Endothelial cell (in vitro differentiated cells): ENCODE measurements at places on chromosomes 12 and 14. TPM values are rescaled to one million over a fixed set of nuclear protein-coding genes. Genes with fewer than 3 reads are reported as not detected.
A peak's percentile ranks its signal among the peaks of the same experiment; 100 is the strongest.

DNA sequence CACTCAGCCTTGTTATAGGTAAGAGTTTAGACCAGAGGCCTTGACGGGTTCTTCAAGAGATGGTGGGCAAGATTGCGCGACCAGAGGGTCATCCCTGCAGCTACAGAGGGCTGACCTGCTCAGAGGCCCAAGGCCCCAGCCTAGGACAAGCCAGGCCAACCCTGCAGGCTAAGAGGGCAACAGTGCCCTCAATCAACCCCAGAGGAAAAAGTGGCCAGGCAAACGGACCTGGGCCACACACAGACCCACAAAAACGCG, 1.3 kb downstream of the SSH1 start:
- peaks cover 16% of the 10 kb centered on the region for H3K27me3 ChIP-seq
- peak overlapping the region; percentile 98 for H3K4me3 ChIP-seq
- no peak for DNase-seq
- H3K4me1 ChIP-seq, result peaks cover 70% of the 10 kb centered on the region
- H3K36me3 ChIP-seq, result peaks cover 35% of the 10 kb centered on the region

DNA sequence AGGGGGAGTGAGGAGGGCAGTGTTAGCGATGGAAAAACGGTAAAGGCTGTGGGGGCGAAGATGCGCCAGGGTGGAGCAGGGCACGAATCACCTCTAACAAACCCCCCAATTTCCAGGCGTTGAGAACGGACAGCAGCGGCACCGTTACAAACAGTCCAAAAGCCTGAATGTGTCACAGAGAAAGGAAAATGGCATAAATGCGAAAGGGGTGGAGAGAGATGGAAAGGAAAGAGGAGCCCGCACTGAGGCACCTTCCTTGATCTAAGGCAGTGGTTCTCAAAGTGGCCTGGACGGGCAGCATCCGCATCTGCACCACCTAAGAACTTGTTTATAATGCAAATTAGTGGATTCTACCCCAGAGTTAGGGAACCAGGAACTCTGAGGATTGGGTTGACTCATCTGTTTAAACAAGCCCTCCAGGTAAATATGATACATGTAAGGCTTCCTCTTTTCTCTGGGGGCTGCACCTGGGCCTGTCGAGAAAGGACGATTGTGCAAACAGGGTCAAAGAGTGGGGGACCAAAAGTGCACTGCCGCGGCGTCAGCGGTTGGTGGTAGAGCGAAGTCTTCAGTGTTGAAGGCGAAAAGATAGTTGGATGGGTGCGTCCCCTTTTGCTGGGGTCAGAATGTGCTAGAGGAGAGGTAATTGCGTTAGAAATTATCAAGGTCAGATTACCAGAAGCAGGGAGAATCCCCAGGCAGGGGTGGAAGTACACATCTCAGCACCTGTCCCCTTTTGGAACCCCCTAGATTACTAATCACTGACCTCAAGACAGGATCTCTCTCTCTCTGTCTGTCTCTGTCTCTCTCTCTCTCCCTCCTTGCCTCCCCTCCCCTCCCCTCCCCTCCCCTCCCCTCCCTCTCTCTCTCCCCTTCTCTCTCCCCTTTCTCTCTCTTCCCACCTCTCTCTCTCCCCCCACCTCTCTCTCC, 1.3 kb upstream of the KCNH5 start:
- no peaks in the 10 kb centered on the region for H3K4me1 ChIP-seq
- no peak for DNase-seq
- peak overlapping the region; percentile 38 for H3K4me3 ChIP-seq
- H3K27ac ChIP-seq, result no peak overlapping the region
- H3K27me3 ChIP-seq, result peaks cover 12% of the 10 kb centered on the region

The ITGA7 gene
- total RNA-seq, result 4.0 TPM

DNA sequence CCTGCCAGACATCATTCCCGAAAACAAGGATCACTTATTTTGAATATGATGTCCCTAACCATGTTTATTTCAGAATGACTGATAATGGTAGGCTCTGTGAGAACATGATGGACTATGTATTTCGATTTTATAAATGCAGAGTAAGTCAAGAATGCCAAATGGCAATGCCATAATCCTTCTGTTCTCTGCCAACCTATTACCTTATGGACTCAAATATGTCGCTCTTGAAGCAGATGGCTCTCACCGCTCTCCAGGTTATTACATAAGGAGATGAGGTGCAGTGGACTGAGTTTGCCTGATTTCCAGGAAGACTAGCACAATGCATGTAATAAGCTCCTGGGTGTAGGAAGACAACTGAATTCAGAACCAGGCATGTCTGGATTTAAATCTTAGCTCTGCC, 227.2 kb downstream of the BTG1 start:
- H3K36me3 ChIP-seq, result no peaks in the 10 kb centered on the region
- peaks cover 1% of the 10 kb centered on the region for H3K27me3 ChIP-seq
- H3K27ac ChIP-seq, result no peak overlapping the region
- no peak for DNase-seq

GRCh38 chr12:70784042-70784668, 136.4 kb downstream of the PTPRR start:
- no peak for DNase-seq
- H3K36me3 ChIP-seq, result no peaks in the 10 kb centered on the region
- H3K27me3 ChIP-seq, result peaks cover 3% of the 10 kb centered on the region
- H3K27ac ChIP-seq, result no peak overlapping the region
- no peaks in the 10 kb centered on the region for H3K4me1 ChIP-seq

The SLC25A47 gene
- not detected for total RNA-seq

The TAS2R8 gene
- total RNA-seq, result 0.44 TPM

GRCh38 chr12:106773286-106774004, 1.0 kb upstream of the RIC8B start:
- H3K4me1 ChIP-seq, result peaks cover 11% of the 10 kb centered on the region
- H3K27me3 ChIP-seq, result peaks cover 17% of the 10 kb centered on the region
- peak overlapping the region; percentile 100 for H3K4me3 ChIP-seq
- no peak for DNase-seq

The DAD1 gene
- 250 TPM for total RNA-seq

The ASIC1 gene
- total RNA-seq, result 1.9 TPM

The GMFB gene
- total RNA-seq, result 86.2 TPM

- no peak overlapping the region for H3K27ac ChIP-seq
- H3K4me3 ChIP-seq, result no peak overlapping the region
- no peaks in the 10 kb centered on the region for H3K4me1 ChIP-seq
- DNase-seq, result no peak
Observed at GRCh38 chr12:116336542-116337065, 59.1 kb upstream of the MED13L start.

The ARL6IP4 gene
- 151 TPM for total RNA-seq

- peaks cover 26% of the 10 kb centered on the region for H3K4me1 ChIP-seq
- no peak for DNase-seq
- H3K4me3 ChIP-seq, result no peak overlapping the region
- peaks cover 9% of the 10 kb centered on the region for H3K27me3 ChIP-seq
Observed at GRCh38 chr12:53073881-53074280, 5.3 kb downstream of the SPRYD3 start.

DNA sequence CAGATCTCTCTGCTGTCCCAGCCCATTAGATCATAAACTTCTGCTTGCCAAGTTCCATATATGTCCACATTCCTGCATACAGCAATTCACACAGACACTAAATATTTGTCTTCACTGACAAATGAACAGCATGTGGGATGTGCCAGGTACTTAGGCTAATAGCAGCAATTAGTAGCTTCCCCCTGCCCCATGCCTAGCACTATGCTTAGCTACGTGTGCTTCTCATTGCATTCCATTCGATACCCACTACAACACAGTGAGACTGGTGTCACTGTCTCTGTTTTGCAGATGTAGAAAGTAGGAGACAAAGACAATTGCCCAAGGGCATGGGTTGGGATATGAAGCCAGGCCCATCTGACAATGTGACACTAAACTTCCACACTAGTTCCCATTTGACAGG, 308.4 kb downstream of the BCL11B start:
- no peaks in the 10 kb centered on the region for H3K4me1 ChIP-seq
- H3K27me3 ChIP-seq, result peaks cover 5% of the 10 kb centered on the region
- H3K27ac ChIP-seq, result no peak overlapping the region
- H3K36me3 ChIP-seq, result no peaks in the 10 kb centered on the region
- H3K4me3 ChIP-seq, result no peak overlapping the region
- no peak for DNase-seq

DNA sequence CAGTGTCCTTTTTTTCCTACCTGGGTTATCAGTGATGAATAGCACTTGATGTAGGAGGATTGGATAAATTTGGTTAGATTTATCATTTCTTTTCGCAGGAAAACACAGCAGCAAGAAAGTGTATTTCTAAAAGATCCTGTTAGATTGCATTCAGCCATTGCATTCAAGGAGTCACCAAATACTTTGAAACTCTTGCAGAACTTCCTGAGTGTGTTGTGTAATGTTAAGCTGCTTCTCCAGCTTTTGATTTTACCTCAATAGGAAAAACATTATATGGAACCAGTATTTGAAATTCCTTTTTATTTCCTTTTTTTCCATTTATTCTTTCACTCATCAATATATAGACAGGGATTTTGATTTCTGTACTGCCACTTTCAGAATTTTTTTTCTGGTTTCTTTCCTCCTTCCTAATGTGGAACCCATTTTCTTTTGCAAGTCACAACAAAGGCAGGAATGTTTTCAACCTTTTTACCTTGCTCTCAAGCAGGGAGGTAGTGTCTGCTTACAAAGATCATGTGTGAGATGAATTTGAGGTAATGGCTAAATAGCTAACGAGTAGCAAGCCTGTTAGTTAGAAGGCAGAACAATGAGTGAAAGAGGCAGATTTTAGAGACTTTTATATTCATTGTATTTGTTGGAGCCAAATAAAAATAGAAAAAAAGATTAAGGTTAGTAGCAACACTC, 56.2 kb downstream of the PPHLN1 start:
- peaks cover 1% of the 10 kb centered on the region for H3K27me3 ChIP-seq
- peak overlapping the region; percentile 78 for H3K27ac ChIP-seq
- H3K4me3 ChIP-seq, result no peak overlapping the region
- H3K36me3 ChIP-seq, result no peaks in the 10 kb centered on the region
- peaks cover 20% of the 10 kb centered on the region for H3K4me1 ChIP-seq
- DNase-seq, result no peak

DNA sequence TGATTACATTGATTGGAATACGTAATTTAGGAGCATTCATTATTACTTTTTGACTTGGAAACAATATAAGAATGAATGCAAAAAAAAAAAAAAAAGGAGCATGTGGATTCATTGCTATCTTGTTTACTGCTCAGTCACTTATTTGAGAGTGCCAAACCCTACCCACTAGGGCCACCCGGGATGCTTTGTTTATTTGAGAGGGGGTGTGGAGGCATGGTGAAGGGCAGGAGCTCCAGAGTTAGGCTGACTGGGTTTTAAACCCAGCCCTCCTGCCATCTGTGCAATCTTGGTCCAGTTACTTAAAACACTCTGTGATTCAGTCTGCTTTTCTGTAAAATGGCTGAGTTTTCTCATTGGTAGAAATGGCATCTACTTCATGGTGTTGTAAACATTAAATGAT, 195.2 kb downstream of the RAD51B start:
- H3K4me3 ChIP-seq, result no peak overlapping the region
- no peak overlapping the region for H3K27ac ChIP-seq
- H3K36me3 ChIP-seq, result no peaks in the 10 kb centered on the region
- no peaks in the 10 kb centered on the region for H3K27me3 ChIP-seq

The GARIN6 gene
- not detected for total RNA-seq

- peak; percentile 52 for DNase-seq
- H3K36me3 ChIP-seq, result peaks cover 9% of the 10 kb centered on the region
- no peak overlapping the region for H3K27ac ChIP-seq
- H3K4me1 ChIP-seq, result no peaks in the 10 kb centered on the region
- H3K4me3 ChIP-seq, result no peak overlapping the region
- H3K27me3 ChIP-seq, result peaks cover 3% of the 10 kb centered on the region
Observed at GRCh38 chr12:6735448-6736191, 11.8 kb downstream of the COPS7A start.

DNA sequence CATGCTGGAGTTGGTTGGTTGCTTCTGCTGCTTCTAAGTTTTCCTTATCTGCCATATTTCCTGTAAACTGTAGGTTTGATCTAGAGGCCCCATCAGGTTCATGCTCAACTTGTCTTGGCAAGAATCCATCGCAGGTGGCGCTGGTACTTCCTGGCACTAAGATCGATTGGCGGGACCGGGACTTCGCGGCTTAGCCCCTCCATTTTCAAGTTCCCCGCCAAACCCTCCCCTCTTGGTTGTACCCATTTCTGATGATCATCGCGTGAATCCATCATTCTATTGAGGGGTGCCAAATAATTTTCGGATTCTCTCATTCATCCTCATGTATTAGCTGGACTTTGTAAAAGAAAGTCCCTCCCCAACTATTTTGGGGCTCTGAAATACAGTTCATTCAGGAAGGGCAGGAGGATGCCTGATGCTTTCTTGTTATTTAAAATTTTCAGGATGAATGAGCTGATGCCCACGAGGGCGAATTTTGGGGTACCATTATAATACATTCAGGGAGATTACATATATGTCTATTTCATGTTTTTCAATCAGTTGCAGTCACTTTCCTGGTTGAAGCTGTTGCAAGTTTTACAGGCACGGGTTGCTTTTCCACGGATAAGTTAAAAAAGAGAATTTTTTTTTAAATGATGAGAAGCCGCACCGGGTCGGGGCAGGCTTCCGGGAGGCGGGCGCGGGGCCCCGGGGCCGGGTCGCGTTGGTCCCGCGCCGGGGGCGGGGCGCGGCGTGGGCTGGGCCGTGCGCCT, 395 bp upstream of the BRI3BP start:
- peaks cover 3% of the 10 kb centered on the region for H3K27me3 ChIP-seq
- H3K27ac ChIP-seq, result peak overlapping the region; percentile 32
- peak overlapping the region; percentile 92 for H3K4me3 ChIP-seq
- DNase-seq, result peak; percentile 81

DNA sequence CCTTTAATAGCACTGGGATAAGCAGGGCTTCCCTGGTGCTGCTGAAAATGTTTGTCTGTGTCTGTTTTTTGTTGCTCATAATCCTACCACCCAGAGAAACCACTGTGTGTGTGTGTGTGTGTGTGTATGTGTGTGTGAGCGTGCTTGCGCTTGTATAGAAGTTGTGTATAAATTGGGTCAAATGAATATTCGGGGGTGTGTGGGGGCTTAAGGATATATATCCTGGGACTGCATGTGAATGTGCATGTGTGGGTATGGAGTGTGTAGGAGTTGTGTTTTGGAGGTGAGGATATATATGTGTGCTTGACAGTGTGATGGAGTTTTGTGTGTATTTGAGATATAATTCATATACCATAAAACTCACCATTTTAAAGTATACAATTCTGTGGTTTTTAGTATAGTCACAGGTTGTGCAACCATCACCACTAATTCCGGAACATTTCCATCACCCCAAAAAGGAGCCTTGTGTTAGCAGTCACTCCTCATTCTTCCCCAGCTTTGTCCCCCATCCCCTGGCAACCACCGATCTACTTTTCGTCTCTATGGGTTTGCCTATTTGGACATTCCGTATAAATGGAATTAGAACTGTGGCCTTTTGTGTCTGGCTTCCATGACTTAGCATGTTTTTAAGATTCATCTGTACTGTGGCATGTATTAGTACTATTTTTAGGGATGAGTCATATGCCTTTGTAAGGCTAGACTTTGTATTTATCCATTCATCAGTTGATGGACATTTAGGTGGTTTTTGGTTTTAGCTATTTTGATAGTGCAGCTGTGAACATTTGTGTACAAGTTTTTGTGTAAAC, 25.6 kb downstream of the TCTN1 start:
- DNase-seq, result no peak
- H3K4me1 ChIP-seq, result peaks cover 16% of the 10 kb centered on the region
- no peak overlapping the region for H3K4me3 ChIP-seq
- H3K27ac ChIP-seq, result no peak overlapping the region
- H3K27me3 ChIP-seq, result no peaks in the 10 kb centered on the region

GRCh38 chr12:25958428-25959070, at the start of gene RASSF8:
Gene RASSF8 (plus strand): TSS chr12:25958682. CDS start chr12:26055344, 96,662 bp downstream.
- peak within 1 kb of the TSS; percentile 91 for H3K27ac ChIP-seq
- peaks cover 4% of the 10 kb centered on the region for H3K27me3 ChIP-seq
- H3K4me3 ChIP-seq, result peak within 1 kb of the TSS; percentile 96
- peak; percentile 79 for DNase-seq
- peaks cover 30% of the 10 kb centered on the region for H3K4me1 ChIP-seq
- peaks cover 8% of the 10 kb centered on the region for H3K36me3 ChIP-seq
